ENCODE measurements at places on chromosomes 6 and 20. TPM values are rescaled to one million over a fixed set of nuclear protein-coding genes. Genes with fewer than 3 reads are reported as not detected.

DNA sequence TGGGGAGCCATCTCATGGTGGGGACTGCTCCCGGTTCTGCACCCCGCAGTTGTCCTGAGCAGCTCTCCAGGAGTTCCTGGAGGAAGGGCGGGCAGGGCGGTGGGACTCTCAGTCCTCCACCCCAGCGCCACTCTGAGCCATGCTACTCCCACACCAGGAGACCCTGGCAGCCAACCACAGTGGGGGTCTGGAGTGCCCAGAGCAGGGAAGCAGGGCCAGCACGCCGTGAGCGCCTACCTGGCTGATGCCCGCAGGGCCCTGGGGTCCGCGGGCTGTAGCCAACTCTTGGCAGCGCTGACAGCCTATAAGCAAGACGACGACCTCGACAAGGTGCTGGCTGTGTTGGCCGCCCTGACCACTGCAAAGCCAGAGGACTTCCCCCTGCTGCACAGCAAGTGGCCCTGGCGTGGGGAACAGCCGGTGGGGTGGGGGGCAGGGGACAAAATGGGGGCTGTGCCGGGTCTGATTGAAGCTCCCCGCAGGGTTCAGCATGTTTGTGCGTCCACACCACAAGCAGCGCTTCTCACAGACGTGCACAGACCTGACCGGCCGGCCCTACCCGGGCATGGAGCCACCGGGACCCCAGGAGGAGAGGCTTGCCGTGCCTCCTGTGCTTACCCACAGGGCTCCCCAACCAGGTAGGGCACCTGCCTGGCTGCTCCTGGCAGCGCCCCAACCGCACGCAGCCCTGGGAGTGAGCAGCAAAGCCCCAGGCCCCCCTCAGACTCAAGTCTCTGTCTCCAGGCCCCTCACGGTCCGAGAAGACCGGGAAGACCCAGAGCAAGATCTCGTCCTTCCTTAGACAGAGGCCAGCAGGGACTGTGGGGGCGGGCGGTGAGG, 1.6 kb upstream of the TNFRSF6B start:
- no peak for DNase-seq

DNA sequence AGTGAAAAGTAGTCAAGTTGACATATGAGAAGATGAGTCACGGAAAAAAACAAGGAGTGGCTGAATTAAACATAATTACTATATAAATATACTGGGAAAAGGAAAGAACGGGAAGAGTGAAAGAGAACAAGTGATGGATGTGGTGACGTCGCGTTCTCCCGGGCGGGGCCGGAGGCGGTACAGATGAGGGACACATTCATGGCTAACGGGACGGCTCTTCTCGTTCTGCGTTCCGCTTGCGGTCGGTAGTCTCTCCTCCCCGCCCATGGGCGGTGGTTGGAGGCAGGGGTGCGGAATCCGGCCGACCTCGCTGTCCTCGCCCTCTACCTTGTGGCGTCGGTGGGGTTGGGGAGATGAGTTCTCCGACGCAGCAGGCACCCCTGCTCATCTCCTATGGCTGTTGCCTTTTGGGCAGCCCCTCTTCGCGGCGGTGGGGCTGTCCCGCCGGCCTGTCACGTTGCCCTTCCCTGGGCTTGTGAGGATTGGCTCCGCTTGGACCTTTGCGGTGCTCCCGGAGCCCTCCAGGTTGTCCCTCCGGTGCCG, 22.5 kb downstream of the HLA-G start:
- no peak for DNase-seq

DNA sequence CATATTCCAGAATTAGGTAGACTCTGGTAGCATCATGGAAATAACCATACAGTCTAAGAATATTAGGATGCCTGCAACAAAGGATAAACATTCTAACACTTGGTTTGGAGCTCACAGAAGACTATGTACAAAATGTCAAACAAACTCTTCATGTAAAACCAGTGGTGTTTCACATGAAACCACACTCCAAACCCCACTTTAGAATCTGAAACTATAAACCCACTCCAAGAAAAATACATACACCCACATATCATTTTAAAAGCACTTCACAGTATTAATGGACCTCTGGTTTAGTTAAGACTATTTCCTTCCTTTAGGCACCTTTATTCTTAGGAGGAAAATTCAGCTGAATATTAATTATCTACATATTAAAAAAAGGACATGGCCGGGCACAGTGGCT, 10.5 kb downstream of the AURKA start:
- DNase-seq: no peak

DNA sequence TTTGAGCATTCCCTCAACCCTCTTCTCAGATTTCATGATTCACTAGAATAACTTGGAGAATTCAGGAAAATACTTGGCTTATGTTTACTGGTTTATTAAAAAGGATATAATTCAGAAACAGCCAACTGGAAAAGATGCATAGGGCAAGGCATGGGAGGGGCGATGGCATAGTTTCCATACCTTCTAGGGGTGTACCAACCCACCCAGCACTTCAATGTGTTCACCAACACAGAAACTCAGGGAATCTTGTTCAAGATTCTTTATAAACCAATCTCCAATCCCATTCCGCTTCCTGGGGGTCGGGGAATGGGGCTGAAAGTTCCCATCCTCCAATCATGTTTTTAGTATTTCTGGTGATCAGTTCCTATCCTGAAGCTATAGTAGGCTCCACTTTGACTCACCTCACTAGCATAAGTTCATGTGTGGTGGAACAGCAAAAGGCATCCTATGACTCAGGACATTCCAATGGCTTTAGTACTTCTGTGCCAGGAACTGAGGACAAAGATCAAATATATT, 164.4 kb downstream of the SIM1 start:
- DNase-seq: no peak

DNA sequence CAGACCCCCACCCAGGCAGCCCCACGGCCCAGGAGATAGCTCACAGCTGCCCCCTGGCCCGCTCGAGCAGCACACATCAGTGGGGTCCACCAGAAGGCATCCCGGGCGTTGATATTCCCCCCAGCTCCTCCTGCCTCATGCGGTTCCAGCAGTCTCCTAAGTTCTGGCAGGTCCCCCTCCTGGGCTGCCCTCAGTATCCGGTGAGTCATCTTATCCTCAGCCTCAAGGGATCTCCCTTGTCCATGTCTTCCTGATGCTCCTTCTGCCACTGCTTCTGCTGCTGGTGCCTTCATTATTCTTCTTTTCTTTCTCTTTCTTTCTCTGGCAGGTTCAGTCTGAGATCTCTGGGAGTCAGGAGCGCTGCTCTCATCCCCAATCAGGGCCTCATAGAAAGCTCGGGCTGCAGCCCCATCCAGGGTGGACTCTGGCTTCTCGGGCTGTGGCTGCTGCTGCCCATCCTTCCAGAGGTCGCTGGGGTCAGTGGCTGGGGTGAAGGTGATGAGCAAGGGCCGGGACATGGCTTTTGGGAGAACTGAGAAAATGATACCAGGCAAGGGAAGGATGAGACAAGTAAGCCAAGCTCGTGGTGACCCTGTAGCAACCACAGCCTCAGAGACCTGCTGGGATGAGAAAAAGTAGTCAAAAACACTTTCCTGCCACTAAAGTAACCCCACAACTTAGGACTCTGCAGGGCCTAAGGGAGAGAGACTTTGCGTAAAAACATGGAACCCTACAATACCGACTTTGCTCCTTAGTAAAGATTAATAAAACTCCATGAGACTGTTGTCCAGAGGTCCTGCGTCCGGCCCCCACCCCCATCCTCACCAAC, 622 bp downstream of the GPANK1 start:
- DNase-seq: peak; percentile 80

- no peak for DNase-seq
Measured at GRCh38 chr20:8298426-8299043, 166.5 kb downstream of the PLCB1 start.

GRCh38 chr6:25312703-25313102, 33.5 kb downstream of the CARMIL1 start:
- DNase-seq: no peak

- no peak for DNase-seq
Measured at GRCh38 chr20:58775371-58775770, 75.3 kb downstream of the GNAS-AS1 start.

GRCh38 chr20:17202030-17202429, 24.8 kb upstream of the PCSK2 start:
- DNase-seq: no peak

The KCNK17 gene
- total RNA-seq: 0.98 TPM

The TMEM151B gene
- total RNA-seq: 0.11 TPM

The FOXS1 gene
- 1.9 TPM for total RNA-seq

The HAO1 gene
- not detected for total RNA-seq

The GGTLC1 gene
- total RNA-seq: not detected
